ENCODE measurements at places on chromosomes 4 and X.

GRCh38 chrX:23374291-23374690 lies 39.6 kb downstream of the PTCHD1 start:
- DNase-seq, result no peak

GRCh38 chr4:13984991-13985800 lies 357.7 kb upstream of the BOD1L1 start:
- DNase-seq, result no peak

DNA sequence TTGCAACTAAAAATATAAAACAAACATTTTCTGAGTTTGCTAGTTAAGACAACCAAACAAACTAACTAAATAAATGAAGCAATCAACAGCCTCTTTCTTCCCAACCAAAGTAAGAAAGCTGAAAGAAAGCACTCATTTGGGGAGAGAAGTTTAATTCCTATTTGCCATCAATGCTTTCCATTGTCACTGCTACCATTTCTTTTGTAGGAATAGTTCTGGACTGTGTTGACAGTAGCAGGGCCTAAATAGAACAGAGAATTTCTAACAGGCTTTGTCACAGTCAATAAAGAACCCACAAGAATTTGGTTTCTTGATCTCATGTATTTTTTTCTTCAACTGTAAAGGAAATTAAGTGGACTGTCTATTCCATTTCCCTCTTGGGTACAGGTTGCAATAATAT lies 1886.4 kb upstream of the TENM3 start:
- no peak for DNase-seq

DNA sequence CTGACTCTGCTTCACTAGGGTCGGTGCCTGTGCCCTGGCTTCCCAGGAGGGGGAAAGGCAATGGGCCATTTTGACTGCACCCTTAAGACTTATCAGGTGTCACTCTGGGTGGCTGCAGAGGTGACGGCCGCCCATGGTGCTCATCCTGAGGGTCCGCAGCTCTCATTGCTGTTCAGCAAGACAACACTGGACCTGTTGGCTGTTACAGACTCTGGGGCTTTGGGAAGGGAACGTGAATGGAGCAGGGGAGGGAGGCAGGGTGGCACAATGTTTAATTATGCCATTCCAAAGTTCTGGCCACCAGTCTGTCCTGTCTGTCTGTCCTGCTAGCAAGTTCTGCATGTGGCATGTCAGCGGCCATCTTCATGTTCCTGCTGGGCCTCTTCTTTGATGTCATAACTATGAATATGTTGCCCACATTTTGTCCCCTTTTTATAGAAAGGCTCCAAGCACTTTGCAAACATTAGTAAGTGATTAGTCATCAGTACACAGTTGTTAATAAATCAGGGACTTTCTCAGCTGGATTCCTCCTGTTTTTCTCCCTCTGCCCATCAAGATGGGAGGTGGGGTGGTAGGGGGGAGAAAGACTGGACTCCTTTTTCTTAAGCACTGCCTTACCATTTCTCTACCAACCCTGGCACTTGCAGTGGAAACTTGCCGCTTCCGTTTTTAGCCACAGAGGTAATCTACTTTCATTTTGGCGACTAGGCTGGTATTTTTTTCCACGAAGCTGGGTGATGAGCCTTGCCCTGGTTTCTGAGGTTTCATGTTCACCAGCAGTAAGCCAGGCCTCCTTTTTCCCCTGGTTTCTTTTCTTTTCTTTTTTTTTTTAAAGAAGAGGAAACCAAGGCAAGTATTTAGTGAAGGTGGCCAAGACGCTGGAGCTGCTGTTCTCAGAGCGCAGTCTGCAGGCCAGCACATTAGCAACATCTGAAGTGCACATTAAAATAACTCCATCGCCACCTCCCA lies 88.6 kb upstream of the TRIM2 start:
- peak; percentile 92 for DNase-seq

- peak; percentile 2 for DNase-seq
These were observed 2138.8 kb downstream of the PCDH7 start for GRCh38 chr4:32858971-32859370.

DNA sequence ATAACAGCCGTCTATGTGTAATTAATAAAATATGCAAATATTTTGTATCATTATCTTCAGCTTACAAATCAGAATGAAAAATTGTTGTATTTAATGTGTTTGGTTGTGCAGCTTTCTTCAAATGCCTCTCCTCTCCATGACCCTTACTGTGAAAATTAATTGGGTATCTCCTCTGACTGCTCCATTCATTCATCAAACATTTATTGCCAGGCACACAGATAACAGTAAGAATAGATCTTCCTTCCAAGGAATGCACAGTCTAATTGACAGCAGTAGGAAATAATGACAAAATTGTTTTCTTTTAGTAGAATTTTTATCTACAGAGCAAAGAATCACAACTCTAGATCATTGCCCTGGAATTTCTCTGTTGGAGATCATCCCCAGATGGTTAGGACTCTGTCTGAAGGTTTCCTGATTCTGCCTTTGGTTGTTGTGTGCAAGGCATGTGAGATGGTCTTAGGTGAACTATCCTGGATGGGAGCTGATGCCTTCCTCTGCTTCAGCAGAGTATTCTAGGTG lies 395.0 kb upstream of the FAT1 start:
- no peak for DNase-seq

DNA sequence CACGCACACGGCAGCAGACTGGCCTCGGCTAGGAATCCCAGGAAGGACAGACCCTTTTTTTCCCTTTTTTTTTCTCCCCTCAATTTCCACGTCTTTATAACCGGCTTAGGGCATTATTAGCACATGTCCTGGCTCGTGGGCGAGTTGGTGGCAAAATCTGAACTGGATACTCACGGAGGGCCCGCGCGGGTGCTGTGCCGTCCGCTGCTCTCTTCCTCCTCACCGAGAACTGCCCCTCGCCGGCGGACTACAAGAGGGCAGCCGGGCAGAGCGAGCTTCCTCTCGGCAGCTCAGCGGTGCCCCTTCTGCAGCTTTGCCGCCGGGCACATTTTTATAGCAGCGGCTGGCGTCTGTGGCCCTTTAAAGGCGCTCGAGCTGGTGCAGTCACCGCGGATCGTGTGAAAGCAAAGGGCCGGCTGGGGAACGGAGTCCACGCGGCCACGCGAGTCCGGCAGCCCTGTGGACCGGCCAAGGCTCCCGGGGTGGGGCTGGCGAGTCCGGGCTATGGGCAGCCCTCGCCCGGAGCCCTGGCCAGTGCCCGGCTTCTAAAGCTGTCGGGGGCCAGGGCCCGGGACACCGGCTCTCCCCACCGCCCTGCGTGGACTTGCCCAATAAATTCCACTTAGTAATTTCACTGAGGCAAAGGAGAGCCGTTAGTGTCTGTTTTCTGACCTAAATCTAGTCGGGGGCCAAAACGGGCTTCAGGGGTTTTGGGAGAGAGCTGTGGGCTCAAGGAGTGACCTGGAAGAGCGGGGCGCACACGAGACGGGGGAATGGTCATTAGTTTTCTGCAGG lies 1.3 kb upstream of the CITED1 start:
- DNase-seq, result peak; percentile 21

GRCh38 chr4:132587626-132588025 lies 561.5 kb upstream of the PCDH10 start:
- DNase-seq, result no peak

DNA sequence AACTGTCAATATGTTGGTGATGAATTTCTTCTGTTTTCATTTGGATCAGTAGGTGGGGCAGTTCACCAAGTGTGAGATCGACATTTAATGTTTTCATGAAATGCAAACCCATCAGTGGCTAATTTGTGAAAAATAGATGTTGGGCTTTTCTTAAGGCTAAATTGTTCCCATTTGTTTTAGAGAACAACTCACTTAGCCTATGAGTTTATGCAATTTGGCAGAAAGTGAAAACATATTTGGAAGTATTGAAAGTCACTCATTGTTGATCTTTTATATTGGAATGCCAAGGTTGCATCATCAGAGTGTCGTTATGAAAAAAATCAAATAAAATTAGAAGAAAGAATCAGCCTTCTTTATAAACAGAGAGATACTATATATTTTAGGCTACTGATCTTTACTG lies 132.4 kb downstream of the RPA4 start:
- no peak for DNase-seq

- no peak for DNase-seq
These were observed 29.3 kb downstream of the AFAP1 start for GRCh38 chr4:7910263-7910896.

- no peak for DNase-seq
These were observed 56.7 kb downstream of the FNIP2 start for GRCh38 chr4:158825433-158826036.

DNA sequence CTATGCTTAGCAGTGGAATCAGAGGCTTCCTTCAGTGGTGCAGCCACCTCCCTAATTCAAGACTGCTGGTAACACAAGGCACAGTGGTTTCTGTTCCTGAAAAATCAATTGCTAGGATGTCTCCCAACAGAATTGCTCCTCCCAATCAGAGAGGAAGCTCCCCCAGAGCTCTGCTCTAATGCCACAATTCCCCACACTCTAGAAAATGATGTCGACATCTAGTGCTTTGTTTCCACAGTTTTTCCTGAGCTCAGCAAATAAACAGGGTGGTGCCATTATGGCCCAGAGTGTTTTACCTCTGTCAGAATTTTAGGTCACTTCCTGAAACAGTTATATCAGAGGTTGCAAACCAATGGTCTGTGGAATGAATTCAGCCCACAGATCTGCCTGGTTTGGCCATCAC lies 24.7 kb downstream of the TAB3 start:
- no peak for DNase-seq

- DNase-seq, result peak; percentile 57
These were observed 24.8 kb upstream of the EOLA2 start for GRCh38 chrX:149962859-149963757.

DNA sequence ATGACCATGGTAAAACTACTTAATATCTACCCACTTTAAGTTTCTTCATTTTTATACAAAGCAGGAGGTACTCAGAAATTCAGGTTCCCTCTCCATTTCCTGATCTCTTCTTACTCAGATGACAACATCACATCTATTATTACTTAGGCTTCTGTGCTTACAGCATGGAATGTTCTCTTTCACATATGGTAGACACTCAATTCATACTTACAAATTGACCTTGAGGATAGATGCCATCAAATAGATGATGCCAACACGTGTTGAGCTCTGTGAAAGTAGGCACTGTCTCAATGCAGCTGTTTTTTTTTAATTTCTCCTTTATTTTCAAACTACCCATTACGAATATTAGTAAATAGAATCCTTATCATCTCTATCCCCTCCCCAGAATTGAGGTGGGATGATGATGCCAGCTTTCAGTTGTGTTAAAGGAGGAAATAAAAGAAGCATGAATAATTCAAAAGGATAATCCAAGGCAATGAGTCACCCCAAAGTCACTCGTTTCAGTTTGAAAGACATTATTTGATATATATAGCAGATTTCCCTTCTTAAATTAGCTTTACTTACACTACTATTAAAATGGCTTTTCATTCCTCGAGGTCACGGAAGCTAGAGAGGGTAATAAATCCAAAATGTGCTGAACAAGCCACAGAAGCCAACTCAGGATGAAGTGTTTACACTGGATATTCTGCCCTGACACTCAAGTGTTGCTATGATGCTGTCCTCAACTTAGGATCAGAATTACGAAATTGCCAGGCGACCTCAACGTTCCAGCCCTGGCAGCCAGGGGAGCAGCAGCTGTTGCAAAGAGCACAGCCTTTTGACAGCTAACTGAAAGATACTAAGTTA lies 124.2 kb upstream of the EOLA2 start:
- DNase-seq, result no peak

- DNase-seq, result no peak
These were observed 70.8 kb downstream of the STIM2 start for GRCh38 chr4:26931451-26931850.

DNA sequence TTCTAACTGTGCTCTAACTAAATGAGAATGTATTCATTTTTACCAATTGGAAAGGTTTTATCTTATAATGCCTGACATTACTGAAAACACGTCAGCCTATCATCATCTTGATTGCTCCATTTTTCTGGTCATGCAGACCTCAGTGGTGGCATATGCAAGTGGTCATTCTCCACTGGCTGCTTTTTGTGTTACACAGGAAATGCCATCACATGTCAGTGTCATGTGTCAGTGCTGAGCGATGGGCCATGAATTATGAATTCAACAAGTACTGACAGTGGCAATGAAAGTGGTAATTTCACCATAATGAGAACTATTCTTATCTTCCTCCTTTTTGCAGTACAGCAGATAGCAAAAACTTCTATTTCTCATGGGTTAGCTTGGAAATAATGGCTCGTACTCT lies 190.5 kb downstream of the PACRGL start:
- no peak for DNase-seq

DNA sequence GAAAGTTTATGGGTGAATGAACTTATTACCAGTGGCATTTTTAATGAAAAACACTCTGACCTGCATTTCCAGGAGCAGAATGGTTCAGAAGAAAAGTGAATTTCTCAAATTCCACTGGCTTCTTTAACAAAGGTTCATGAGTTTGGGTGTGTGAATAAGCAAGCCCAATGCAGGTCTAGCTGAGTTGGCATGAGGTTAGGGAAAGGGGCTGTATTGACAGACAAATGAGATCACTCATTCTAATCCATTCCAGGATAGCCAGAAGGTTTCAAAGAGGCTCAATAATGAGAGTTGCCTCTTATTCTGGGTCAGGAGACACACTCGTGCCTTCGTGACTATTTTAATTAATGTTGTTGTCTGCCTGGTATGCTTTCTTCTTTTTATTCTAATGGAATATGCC lies 43.7 kb upstream of the NPY2R start:
- no peak for DNase-seq

DNA sequence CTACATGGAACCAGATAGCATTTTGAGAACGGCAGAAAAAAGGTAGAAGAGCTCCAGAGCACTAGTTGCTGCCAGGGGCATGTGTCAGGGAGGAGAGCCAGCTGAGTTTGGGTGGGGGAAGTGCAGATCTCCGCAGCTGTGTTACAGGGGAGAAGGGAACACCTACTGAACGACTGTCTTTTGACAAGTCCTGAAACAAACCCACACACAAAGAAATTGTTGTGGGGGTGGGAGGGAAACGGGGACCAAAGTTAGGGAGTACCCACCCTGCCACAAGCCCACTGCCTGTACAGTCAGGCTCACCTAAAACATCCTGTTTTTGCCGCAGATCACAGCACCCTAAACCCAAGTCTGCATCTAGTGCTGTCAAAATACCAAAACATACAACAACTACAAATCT lies 55.5 kb downstream of the LEF1 start:
- DNase-seq, result peak; percentile 23

GRCh38 chrX:79270401-79270800 lies 96.7 kb downstream of the ITM2A start:
- DNase-seq, result peak; percentile 81

GRCh38 chr4:142559986-142560385 lies 286.1 kb downstream of the INPP4B start:
- DNase-seq, result no peak

DNA sequence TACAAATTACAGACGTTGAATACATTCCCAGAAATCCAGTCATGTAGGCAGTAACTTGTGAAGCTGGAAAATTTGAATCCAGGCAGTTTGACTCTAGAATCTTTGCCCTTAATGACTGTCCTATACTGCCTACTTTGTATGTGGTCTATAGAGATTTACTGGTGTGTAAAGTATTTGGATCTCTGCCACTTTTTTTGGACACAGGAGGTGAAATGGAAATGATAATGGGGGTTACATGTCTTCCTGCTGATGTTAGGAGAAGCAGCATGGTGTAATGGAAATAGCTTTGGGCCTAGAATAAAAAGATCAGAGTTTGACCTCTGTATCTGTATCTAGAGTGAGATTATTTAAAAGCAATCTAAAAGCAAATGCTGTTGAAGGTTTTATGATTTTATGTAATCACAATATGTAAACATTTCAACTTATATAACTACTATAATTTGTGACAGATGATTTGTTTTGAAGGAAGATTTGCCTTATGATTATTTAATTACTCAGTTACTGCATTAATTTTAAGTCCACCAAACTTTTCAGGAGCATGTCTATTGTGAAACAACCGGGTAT lies 3.3 kb downstream of the COL4A5 start:
- no peak for DNase-seq
